Foreskin keratinocyte (primary cell): ENCODE measurements at places on chromosomes 5 and 9. TPM values are rescaled to one million over a fixed set of nuclear protein-coding genes. Genes with fewer than 3 reads are reported as not detected.

FOXD4L4 gene
- total RNA-seq, result not detected in 2 replicates

DNA sequence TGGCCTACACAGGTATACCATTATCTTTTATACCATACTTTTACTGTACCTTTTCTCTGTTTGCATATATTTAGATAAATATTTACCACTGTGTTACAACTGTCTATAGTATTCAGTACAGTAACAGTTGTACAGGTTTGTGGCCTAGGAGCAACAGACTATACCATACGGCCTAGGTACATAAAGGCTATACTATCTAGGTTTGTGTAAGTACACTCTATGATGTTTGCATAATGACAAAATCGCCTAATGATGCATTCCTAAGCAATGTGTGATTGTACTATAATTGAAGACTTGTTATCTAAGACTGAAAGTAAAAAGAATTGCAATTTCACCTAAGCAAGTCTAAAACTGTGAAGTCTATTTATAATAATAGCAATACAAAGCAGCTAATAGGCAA is 3.9 kb downstream of the C9orf72 start:
- DNase-seq, result no peak

GRCh38 chr5:1685066-1685465 is 114.6 kb downstream of the MRPL36 start:
- no peak for DNase-seq

DNA sequence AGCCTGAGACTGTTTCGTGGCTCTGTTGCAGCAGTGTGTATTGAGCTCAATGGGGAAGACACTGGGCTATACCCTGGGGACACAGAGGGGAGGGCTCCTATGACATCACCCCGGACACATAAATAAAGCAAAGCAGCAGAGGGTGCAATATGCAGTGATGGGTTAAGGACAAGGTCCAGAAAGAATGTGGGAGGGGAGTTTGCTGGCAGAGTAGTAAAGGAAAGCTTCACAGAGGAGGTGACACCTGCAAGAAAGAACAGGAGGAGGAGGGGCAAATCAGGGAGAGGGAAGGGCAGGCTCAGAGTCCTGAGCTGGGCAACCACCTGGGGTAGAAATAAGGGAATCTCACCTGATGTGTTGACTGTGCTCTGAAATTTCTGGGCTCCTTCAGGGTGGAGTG is 35.3 kb upstream of the CDKN2AIPNL start:
- DNase-seq, result no peak

DNA sequence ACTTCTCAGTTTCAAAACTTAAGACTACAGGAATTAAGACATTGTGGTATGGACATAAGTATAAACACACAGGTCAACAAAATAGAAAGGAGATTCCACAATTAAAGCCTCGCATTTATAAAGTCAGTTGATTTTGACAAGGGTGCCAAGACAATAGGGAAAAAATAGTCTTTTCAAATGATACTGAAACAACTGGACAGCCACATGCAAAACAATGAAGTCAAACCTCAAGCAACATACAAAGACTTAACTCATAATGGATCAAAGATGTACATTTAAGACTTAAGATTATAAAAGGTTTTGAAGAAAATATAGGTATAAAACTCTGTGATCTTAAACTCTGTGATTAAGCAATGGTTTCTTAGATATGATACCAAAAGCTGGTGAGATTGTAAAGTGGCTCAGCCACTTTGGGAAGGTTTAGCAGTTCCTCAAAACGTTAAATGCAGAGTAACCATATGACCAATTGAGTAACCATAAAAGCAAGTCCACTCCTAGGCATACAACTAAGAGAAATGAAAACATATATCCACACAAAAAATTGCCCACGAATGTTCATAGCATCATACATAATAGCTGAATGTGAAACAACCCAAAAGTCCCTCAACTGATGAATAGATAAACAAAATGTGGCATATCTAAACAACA is 22.0 kb downstream of the HINT1 start:
- no peak for DNase-seq
